ENCODE measurements at places on chromosomes 1 and 21.

GRCh38 chr1:220798338-220798737 lies 11.6 kb downstream of the MTARC1 start:
- no peak for DNase-seq

DNA sequence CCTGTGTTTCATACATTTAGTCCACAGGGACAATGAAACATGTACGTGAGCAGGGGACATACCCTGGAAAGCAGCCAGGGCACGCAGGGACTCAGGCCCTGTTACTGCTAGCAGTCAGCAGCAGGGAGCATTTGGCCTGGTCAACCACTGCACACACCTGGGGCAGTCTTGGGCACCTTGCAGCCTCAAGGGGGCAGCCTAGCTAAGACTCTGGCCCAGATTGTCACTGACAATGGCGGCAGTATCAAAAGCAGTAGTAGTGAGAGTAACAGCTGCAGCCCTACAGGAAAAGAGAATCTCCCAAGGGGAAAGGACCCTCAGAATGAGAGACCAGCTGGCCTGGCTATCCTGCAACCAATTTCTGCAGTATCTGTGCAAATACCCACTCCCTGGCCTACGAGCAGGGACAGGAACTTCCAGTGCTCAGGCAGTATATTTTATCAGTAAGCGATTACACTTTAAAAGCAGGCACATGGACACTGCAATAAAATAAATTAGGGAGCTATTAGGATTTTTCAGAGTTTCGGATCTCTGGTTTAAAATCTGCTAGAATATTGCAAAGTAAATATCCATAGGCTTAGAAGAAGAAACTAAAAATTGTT lies 475.6 kb downstream of the LTN1 start:
- peak; percentile 37 for DNase-seq

DNA sequence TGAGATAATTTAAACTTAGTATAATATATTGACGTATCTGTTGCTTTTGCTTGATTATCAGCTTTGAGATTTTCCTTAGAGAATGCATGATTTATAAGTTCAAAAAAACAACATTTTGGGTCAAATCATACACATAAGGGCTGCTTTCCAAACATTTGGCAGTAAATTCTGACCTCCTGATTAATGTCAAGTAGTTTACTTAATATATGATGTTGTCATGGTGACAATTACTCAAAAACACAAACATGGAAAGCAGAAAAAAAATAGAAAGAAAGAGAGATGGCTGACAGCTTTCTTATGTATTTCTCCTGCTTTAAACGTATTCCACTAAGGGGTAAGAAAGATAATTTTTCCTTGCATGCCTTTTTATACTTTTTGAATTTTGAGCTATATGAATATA lies 258.2 kb upstream of the C1orf105 start:
- DNase-seq, result no peak

- no peak for DNase-seq
These were observed 4.3 kb downstream of the INAVA start for GRCh38 chr1:200899015-200899386.

DNA sequence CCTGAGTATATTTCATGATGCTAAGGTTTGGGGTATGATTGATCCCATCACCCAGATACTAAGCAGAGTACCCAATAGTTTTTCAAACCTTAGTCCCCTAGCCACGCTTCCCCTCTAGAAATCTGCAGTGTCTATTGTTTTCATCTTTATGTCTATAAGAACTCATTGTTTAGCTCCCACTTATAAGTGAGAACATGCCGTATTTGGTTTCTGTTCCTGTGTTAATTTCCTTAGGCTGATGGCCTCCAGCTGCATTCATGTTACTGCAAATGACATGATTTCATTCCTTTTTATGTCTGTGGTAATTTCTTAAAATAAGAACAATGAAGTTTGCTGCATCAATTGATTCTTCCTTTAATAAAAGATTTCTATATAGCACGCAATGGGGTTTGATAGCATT lies 301.3 kb downstream of the PLPP3 start:
- DNase-seq, result no peak

DNA sequence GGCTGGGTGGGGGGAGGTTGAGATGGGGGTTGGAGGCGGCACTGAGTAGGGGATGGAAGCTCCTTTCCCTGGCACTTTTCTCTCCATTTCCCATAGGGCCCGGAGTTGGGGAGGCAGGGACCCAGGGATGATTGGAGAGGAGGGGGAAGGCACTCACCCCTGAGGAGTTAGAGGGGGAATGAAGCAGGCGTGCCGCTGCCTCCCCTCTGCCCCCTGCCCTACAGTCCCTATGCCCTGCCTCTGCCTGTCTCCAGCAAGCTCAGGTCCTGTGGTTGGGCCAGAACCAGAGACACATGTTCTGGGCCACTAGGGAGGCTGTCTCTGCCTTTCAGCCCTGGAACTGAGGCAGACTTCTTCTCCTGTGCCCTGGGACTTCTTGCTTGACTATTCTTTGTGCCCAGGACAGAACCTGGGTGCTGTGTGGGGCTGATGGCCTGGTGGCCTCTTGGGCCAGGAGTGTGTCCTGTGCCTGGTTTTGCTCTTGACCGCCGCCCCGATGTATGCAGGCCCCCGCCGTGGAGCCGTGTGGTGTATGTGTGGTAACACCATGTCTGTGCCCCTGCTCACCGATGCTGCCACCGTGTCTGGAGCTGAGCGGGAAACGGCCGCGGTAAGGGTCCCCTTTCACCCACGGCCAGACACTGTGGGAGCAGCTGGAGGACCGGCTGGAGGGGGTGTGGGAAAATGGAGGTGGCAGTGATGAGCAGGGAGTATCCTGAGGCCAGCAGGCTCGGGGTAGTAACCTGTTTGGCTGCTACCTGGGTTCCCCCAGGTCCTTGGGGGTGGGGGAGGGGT lies 1.4 kb downstream of the LYPLA2 start:
- DNase-seq, result no peak

DNA sequence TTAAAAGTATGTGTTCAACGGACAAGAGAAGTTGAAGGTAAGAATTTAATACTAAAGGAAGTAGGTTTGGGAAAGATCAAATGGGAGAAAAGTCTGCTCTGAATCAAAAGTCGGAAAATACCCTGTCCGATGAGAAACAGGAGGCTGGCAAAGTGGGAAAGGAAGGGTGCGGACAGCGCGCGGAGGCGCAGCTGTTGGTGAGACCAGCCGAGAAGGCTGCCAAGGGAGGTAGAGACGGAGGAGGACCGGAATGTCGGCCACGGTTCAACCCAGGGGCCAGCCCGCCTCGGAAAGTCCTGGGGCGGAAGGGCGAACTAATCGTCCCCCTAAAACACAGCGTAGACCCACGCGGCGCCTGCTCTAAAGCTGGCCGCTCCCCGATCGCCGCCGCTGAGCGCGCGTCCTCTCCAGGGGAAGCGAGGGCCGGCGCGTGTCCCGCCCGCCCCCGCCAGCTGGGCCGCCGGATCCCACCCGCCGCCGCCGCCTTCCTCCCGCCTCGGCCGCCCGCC lies 639 bp upstream of the SPATA1 start:
- DNase-seq, result peak; percentile 60

GRCh38 chr21:43639470-43640353 lies 19.6 kb downstream of the HSF2BP start:
- no peak for DNase-seq

- no peak for DNase-seq
These were observed 236.5 kb upstream of the JUN start for GRCh38 chr1:59020151-59020997.

DNA sequence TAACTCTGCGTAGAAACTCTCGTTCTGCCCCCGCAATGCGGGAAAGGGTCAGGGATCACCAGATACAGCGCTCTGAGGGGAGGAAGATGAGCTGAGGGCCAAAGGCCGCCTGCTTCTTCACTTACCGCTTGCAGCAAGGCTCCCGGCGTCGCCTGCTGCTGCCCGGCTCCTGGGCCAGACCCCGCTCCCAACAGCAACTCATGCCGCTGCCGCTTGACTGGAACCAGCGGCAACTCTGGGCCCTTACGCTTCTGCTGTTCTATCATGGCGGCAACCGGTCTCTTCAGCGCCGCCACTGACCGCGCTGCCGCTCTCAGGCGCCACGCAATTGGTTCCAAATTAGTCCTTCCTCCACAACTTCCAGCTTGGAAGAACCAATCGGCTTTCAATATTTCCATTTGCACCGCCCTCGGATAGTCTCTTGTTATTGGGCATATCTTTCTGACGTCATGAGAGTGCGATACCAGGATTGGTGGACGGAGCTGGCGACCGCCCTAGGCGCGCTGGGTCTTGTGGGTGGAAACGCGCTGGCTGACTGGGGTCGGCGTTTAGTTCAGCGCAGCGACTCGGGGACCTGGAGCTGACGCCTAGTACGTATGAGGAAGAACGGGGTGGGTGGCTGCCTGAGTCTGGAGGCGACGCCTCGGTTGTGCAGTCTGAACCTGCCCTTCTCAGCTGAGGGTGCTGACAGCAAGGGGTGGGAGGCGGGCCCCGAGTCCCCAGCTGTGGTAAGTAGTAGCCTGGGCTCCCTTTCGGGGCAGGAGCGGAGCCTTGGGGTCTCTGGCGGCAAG lies at the start of the genes SNRNP40 and ZCCHC17:
SNRNP40 (minus strand) TSS at position 303 of the 791 bp plus-strand sequence; CDS start at position 266, 37 bp downstream.
ZCCHC17 (plus strand) TSS at position 547 of the 791 bp plus-strand sequence. CDS start 13,067 bp downstream, outside the sequence.
- peak; percentile 99 for DNase-seq

- no peak for DNase-seq
These were observed 345.3 kb downstream of the MATN1 start for GRCh38 chr1:30378003-30378596.

DNA sequence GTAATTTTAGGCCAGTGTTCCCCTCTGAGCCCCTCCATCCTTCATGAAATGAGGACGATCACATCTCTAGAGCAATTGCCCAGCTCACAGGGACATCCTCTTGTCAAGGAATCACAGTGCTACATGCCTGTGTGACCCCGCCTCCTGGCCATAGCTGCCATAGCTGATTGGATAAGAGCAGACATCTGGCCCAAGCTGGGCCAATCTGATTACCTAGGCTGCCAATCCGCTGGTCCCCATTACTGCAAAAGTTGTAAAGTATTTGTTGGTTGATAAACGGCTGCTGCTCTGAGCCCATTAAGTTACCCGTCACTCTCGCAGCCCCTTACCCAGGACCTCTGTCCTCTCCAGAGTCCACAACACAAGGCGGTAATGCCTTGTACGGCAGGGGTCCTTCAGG lies 8.3 kb downstream of the NT5C1A start:
- no peak for DNase-seq

DNA sequence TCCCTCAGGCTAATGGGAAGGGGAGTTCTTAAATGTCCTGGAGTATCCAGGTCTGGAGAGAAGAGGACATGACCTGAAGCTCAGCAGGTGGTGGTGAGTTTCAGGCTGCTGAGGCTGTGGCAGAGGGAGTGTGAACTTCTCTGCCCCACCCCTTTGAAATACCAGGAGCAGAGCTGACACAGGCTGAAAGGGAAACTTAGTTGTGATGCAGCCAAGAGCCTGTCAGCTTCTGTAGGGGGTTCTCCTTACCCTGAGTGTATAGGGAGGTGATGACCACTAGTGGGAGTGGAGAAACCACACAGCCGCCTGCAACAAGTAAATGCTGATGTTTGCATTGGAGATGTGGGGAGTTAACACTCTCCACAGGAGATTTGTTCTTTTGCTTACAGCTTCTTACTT lies 152.3 kb downstream of the FCRL5 start:
- no peak for DNase-seq

DNA sequence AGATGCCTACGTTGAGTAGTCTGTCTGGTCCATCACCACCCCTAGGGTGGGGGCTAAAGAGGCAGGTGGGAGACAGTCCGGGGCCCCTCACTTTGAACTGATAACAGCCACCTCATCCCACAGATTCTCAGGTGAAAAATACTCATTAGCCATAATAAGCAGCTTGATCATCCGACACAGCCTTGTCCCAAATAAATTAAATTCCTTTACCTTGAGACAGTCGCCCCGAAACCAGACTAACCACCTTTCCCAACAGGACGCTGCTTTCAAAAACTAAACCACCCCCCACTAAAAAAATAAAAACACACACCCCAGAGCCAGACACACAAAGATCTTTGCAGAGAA lies 103.3 kb downstream of the CASZ1 start:
- no peak for DNase-seq

DNA sequence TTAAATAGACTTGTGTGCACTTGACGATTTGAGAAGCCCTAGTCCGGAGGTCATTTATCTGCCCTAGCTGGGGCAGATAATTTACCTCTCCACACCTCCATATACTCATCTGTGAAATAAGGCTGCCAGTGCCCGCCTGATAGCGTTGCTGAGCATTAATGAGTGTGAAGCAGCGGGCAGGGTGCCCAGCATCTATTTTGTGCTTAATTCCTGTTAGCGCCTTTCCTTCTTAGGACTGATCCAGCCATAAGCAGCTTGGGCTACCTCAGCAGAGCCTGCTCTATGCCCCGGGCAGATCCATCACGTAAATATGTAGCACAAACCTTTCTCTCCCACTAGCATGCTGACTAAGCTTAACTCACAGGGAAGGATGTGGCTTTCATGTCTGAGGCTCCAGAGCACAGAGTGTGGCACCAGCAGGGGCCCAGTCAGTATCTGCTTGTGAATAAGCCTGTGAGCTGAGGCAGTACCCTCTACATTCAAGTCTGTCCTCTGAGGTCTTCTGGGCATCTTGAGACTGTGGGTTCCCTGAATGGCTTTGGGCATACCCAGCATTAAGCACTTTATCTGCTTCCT lies 21.5 kb upstream of the RNF187 start:
- DNase-seq, result no peak

DNA sequence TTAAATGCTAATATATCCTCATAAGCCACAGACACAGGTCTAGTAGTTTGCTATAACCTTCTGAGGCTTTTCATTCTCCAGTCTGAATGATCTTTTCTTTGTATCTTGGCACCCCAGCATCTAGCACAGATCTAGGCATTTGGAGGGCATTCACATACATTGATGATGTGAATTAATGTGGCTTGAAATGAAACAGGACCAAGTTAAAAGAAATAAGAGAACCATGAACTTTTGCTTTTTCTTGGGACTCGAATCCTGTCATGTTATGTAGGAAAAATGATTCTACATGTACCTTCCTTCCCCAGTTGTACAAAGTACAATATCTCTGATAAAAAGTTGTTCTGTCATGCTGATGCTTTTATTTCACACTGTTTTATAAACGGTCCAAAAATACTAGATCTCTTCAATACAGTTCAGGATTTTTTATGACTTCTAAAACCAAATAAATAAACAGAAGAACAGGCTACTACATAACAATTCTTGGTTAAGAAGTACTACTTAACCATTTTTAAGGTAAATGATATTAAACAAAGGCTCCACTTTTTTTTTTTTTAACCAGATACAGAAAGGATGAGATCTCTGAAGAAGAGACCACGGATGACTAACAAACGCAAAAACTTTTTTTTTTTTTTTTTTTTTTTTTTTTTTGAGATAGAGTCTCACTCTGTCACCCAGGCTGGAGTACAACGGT lies 3.0 kb downstream of the SORT1 start:
- no peak for DNase-seq

- no peak for DNase-seq
These were observed 248.8 kb downstream of the SMYD3 start for GRCh38 chr1:246258250-246258649.

Data from NCI-H1105 (cell line).